ENCODE measurements at places on chromosomes 13 and 19.

GRCh38 chr13:98632961-98633360 lies 56.1 kb upstream of the STK24 start:
- no peaks in the 10 kb centered on the region for H3K27me3 ChIP-seq
- no peak for DNase-seq
- no peak overlapping the region for H3K27ac ChIP-seq
- H3K4me1 ChIP-seq: no peaks in the 10 kb centered on the region

DNA sequence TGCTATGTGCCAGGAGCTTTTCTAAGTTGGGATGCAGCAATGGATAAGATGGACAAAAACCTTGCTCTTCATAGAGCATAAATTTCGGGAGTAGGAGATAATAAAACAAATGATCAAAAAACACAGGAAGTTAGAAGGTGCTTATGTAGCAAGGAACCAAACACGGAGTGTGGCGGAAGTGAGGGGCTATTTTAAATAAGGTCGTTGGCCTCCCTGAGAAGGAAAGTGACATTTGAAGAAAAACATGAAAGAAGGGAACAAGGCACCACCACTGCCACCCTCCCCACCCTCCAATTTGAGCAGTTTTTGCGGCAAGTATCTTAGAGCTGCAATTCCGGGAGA lies 3.2 kb upstream of the GSX1 start:
- H3K36me3 ChIP-seq: peaks cover 4% of the 10 kb centered on the region
- H3K27me3 ChIP-seq: peaks cover 70% of the 10 kb centered on the region
- DNase-seq: no peak
- peaks cover 25% of the 10 kb centered on the region for H3K4me1 ChIP-seq
- no peak overlapping the region for H3K27ac ChIP-seq

GRCh38 chr13:98955336-98955735 lies 22.5 kb downstream of the DOCK9 start:
- H3K4me1 ChIP-seq: peaks cover 3% of the 10 kb centered on the region

GRCh38 chr13:113901231-113901630 lies 37.4 kb upstream of the GAS6 start:
- H3K4me1 ChIP-seq: no peaks in the 10 kb centered on the region
- no peaks in the 10 kb centered on the region for H3K36me3 ChIP-seq
- no peak for DNase-seq
- H3K27ac ChIP-seq: no peak overlapping the region
- no peak overlapping the region for H3K4me3 ChIP-seq

DNA sequence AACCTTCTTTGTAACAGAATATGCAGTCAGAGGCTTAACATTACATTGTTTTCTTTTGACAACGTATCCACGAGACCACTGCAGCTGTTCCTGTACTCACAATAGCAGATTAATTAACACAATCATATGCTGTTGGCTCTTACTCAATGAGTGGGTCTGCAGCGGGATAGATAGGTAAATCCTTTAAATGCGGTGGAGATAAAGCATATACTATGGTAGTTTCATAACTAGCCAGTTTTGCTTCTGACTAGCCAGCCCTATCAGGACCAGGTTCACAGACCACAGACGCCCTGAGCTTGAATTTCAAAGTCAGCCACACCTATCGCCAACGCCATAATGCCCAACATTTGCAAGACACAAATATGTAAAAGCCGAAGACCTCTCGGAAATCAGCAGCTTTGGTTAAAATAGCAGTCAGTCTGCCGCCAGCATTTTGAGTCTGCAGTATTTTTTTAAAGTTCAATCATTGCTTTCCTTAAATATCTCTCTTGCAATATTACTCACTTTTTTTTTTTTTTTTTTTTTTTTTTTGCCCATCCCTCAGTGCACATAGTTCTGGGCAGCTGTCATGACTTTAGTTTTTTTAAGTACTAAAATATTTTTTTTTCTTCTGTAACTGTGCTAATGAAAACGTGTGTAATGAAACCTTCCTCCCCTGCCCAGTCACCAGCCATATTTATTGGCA lies 120.5 kb downstream of the ZNF536 start:
- H3K27ac ChIP-seq: no peak overlapping the region
- H3K4me3 ChIP-seq: no peak overlapping the region
- H3K27me3 ChIP-seq: no peaks in the 10 kb centered on the region
- no peak for DNase-seq

DNA sequence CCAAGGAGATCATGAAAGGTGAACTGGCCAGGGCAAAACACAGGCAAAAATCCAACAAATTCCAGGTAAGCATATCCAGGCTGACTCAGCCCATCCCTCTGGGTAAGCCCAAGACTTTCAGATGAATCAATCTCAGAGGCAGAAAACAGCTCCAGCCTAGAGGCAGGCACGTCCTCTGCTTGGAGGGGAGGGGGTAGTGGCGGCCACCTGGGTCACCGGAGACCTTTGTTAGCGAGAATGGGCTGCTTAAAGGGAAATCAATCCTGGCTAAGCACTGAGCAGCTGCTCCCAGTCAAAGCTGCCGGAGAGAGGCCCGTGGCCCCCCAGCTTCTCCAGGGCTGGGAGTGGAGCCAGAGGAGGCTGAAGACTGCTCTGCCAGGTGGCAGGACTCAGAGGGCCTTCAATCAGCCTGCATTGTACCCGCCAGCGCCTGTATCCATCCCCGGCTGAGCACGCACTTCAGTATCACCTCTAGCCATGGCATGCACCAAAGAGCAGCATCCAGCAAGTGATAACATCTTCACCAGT lies 48.2 kb downstream of the PIN1 start:
- H3K4me1 ChIP-seq: no peaks in the 10 kb centered on the region
- no peak overlapping the region for H3K27ac ChIP-seq
- no peak overlapping the region for H3K4me3 ChIP-seq

- H3K27me3 ChIP-seq: no peaks in the 10 kb centered on the region
- peaks cover 3% of the 10 kb centered on the region for H3K4me1 ChIP-seq
- no peak overlapping the region for H3K27ac ChIP-seq
- H3K4me3 ChIP-seq: no peak overlapping the region
- DNase-seq: no peak
Measured at GRCh38 chr19:23241419-23241818, 8.8 kb downstream of the ZNF724 start.

DNA sequence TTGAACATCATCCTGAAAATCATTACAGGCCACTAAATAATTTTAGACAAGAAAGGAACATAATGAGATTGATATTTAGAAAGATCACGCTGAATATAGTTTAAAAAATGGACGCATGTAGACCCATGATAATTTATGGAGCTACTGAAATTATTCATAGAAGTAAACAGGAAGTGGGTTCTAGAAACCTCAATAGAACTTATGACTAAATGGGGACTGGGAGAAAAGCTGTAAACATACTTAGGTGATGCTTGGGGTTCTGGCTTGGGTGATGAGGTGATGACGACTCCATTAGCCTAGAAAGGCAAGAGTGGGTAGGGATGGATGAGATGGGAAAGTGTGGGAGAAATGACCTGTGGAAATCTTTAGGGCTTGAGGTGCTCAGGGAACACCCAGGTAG lies 484.0 kb downstream of the MYO16 start:
- H3K36me3 ChIP-seq: no peaks in the 10 kb centered on the region
- no peak overlapping the region for H3K4me3 ChIP-seq
- H3K27me3 ChIP-seq: no peaks in the 10 kb centered on the region
- H3K4me1 ChIP-seq: no peaks in the 10 kb centered on the region
- DNase-seq: no peak

DNA sequence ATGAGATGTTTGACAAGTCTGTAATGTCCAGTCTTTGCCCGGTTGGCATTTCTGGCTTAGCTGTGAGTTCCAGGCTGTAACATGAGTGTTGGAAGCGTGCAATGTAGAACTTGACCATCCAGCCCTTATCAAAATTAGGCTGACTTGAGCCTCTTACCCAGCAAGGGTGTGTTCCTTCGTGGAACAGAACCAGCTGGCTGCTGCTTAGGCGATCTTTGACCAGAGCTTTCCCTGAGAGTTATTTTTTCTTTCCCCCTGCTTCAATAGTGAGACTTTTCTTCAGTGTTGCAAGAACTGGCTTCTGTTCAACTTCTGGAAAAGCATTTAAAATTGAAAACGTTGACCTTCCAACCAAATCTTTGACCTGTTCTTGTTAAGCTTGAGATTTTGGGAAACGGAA lies 6.5 kb downstream of the TNFSF13B start:
- H3K36me3 ChIP-seq: no peaks in the 10 kb centered on the region
- no peak for DNase-seq
- no peaks in the 10 kb centered on the region for H3K27me3 ChIP-seq
- H3K4me3 ChIP-seq: no peak overlapping the region
- no peak overlapping the region for H3K27ac ChIP-seq
- no peaks in the 10 kb centered on the region for H3K4me1 ChIP-seq

DNA sequence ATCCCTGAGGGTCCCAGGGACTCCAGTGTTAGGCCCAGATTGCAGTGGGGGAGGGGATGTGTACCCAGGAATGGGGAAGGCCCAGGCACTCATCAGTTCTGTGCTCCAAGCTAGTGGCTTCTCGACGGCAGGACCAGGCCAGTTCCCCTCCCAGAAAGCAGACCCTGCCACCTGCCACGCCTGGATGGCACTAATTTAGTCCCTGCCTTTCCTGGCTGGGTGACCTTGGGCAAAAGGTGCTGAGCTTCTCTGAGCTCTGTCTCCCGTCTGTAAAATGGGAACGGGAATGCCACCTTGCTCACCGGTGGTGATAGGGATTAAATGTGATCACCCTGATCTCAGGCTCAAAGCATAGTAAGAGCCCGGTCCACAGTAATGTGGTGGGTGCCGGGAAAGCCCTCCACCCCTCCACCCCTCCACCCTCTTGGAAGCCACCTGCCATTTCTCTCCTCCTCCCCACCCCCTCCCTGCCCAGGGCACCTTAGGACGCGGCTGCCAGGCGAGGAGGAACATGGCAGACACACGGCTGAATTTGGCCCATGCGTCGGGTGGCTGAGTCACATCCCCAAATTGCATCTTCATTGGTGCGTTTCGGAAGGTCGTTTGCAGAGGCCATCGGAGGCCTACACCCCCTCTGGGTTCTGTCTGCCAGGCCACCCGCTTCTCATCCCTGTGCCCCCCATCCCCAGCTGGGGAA lies 2.3 kb downstream of the KCNN1 start:
- H3K27me3 ChIP-seq: peaks cover 4% of the 10 kb centered on the region
- H3K4me3 ChIP-seq: no peak overlapping the region
- peaks cover 3% of the 10 kb centered on the region for H3K4me1 ChIP-seq
- no peak overlapping the region for H3K27ac ChIP-seq

GRCh38 chr13:37869506-37869755 lies 141 bp downstream of the TRPC4 start:
- peak overlapping the region; percentile 64 for H3K27ac ChIP-seq
- DNase-seq: no peak
- H3K4me3 ChIP-seq: peak overlapping the region; percentile 93
- H3K36me3 ChIP-seq: no peaks in the 10 kb centered on the region
- no peaks in the 10 kb centered on the region for H3K27me3 ChIP-seq

GRCh38 chr19:7292352-7292949 lies 1.8 kb downstream of the INSR start:
- H3K4me1 ChIP-seq: peaks cover 15% of the 10 kb centered on the region
- no peaks in the 10 kb centered on the region for H3K36me3 ChIP-seq
- no peaks in the 10 kb centered on the region for H3K27me3 ChIP-seq

- no peaks in the 10 kb centered on the region for H3K36me3 ChIP-seq
- no peak overlapping the region for H3K27ac ChIP-seq
- no peak overlapping the region for H3K4me3 ChIP-seq
- DNase-seq: no peak
- H3K27me3 ChIP-seq: no peaks in the 10 kb centered on the region
Measured at GRCh38 chr19:2226840-2227360, 9.2 kb downstream of the PLEKHJ1 start.

DNA sequence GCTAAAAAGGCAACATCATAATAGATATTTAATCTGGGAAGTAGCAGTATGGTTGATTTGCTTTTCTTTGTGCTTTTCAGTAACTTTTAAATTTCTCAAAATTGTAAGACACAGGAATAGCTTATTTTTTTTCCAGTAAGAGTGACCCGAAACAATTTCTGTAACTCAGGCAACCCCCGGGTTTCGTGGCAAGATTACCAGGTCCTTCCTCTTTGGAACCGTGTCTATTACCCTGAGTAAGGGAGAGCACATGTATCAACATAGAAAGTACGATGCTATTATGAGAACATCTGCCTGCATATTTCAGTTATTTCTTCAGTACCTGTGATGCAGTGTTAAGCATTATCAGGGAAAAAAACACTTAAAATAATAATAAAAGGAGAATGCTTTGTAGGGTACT lies 64.1 kb downstream of the DOCK9 start:
- no peak overlapping the region for H3K4me3 ChIP-seq
- H3K36me3 ChIP-seq: no peaks in the 10 kb centered on the region
- no peaks in the 10 kb centered on the region for H3K4me1 ChIP-seq
- no peak for DNase-seq
- H3K27ac ChIP-seq: no peak overlapping the region

DNA sequence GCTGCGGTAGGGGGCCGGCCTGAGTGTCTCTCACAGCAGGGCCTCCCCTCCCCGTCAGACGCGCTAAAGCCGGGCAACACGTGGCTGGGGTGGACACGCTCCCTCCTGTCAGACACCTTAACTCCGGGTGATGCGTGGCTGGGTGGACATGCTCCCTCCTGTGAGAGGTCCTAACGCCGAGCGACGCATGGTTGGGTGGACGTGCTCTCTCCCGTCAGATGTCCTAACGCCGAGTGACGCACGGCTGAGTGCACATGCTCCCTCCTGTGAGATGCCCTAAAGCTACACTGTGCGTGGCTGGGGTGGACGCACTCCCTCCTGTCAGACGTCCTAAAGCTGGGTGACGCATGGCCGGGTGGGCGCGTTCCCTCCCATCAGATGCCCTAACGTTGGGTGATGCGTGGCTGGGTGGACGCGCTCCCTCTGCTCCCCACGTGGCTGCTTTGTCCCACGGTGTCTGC lies 126.1 kb upstream of the MCF2L start:
- no peaks in the 10 kb centered on the region for H3K27me3 ChIP-seq
- H3K4me1 ChIP-seq: no peaks in the 10 kb centered on the region
- peaks cover 11% of the 10 kb centered on the region for H3K36me3 ChIP-seq

GRCh38 chr13:76745261-76746200 lies 140.7 kb downstream of the KCTD12 start:
- H3K4me3 ChIP-seq: no peak overlapping the region
- no peak overlapping the region for H3K27ac ChIP-seq
- DNase-seq: no peak

GRCh38 chr19:53224606-53225005 lies 30.1 kb downstream of the ZNF677 start:
- no peak overlapping the region for H3K27ac ChIP-seq
- no peak overlapping the region for H3K4me3 ChIP-seq
- DNase-seq: no peak

- H3K4me1 ChIP-seq: no peaks in the 10 kb centered on the region
- H3K27me3 ChIP-seq: no peaks in the 10 kb centered on the region
- H3K36me3 ChIP-seq: no peaks in the 10 kb centered on the region
- no peak for DNase-seq
Measured at GRCh38 chr13:71493189-71493588, 373.8 kb downstream of the DACH1 start.

- no peaks in the 10 kb centered on the region for H3K27me3 ChIP-seq
- H3K27ac ChIP-seq: no peak overlapping the region
- H3K4me1 ChIP-seq: no peaks in the 10 kb centered on the region
- no peaks in the 10 kb centered on the region for H3K36me3 ChIP-seq
Measured at GRCh38 chr19:7522923-7523667, 671 bp downstream of the MCOLN1 start.

- no peak for DNase-seq
- H3K4me3 ChIP-seq: no peak overlapping the region
- H3K27me3 ChIP-seq: no peaks in the 10 kb centered on the region
- no peak overlapping the region for H3K27ac ChIP-seq
- H3K36me3 ChIP-seq: no peaks in the 10 kb centered on the region
Measured at GRCh38 chr13:67069117-67069767, 160.9 kb downstream of the PCDH9 start.

- H3K4me3 ChIP-seq: no peak overlapping the region
- H3K4me1 ChIP-seq: no peaks in the 10 kb centered on the region
- no peak for DNase-seq
- no peaks in the 10 kb centered on the region for H3K36me3 ChIP-seq
- no peak overlapping the region for H3K27ac ChIP-seq
Measured at GRCh38 chr19:2532252-2533071, 56.5 kb downstream of the GADD45B start.

- DNase-seq: no peak
- no peak overlapping the region for H3K4me3 ChIP-seq
- H3K36me3 ChIP-seq: no peaks in the 10 kb centered on the region
- H3K4me1 ChIP-seq: no peaks in the 10 kb centered on the region
Measured at GRCh38 chr13:50203256-50203941, 188.2 kb downstream of the KCNRG start.

All from H1 (cell line).